A549 treated with ZK216348 at 1 μM for 4 hours (cell line): ENCODE measurements at places on chromosomes 16 and 17. TPM values are rescaled to one million over a fixed set of nuclear protein-coding genes. Genes with fewer than 3 reads are reported as not detected.

The ATP5PD gene
- 453 to 615 TPM (median 486 TPM) in 5 replicates for total RNA-seq

The ALOX12 gene
- total RNA-seq = not detected in 5 replicates

The GNGT2 gene
- 0.69 to 1.5 TPM (median 0.85 TPM) in 5 replicates for total RNA-seq

The KRT25 gene
- not detected in 5 replicates for total RNA-seq

The GNPTG gene
- 20.0 to 35.9 TPM (median 34.1 TPM) in 5 replicates for total RNA-seq

The CD7 gene
- 0.11 TPM in 1 of 5 replicates, not detected in the others for total RNA-seq

The TBC1D28 gene
- not detected in 5 replicates for total RNA-seq

The SLFN12L gene
- total RNA-seq = not detected in 5 replicates

The SOX8 gene
- 1.2 to 2.0 TPM (median 1.7 TPM) in 5 replicates for total RNA-seq
